ENCODE measurements at places on chromosomes 3 and 15.
A peak's percentile ranks its signal among the peaks of the same experiment; 100 is the strongest.

DNA sequence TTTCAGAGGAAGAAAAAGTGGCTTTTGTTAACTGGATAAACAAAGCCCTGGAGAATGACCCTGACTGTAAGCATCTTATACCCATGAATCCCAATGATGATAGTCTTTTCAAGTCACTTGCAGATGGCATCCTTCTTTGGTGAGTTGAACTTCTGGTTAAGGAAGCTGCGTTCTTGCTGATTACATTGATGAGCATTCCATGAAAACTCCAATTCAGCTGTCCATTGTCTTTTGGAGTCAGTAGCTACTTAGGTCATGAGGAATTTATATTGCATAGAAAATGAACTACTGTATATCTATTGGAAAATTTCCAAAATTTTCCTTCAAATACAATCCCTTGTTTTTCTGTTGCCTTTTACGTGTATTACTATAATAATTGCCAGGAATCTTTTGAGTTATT, 47.7 kb upstream of the TRPC1 start:
- DNase-seq: no peak

DNA sequence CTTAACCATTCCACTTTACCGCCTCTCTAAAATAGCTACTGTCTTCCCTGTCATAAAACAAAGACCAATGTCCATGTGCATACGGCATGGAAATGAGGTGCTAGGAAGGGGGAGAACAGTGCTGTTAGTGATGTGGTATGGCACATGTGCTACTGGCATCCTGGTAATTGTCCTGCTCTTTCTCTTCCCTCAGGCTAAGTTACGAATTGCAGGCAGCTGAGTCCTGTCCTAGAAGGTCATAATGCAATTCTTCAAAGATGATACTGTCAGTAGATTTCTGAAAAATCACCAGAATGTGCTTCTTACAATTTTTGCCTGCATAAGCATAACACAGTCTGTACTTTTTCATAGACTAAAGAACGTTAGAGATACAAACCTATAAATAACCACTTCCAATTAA, 216.8 kb downstream of the RSL24D1 start:
- no peak for DNase-seq

GRCh38 chr3:45198264-45199260, 27.5 kb downstream of the TMEM158 start:
- DNase-seq: peak; percentile 94

- peak; percentile 79 for DNase-seq
Measured at GRCh38 chr3:148648685-148649352, 48.9 kb upstream of the AGTR1 start.

- no peak for DNase-seq
Measured at GRCh38 chr15:90819850-90820249, 48.5 kb upstream of the FURIN start.

- no peak for DNase-seq
Measured at GRCh38 chr15:86759800-86760523, 680.3 kb downstream of the AGBL1 start.

- DNase-seq: peak; percentile 47
Measured at GRCh38 chr3:160003520-160004128, 15.0 kb downstream of the IL12A start.

GRCh38 chr15:101358895-101359294, 63.8 kb upstream of the SNRPA1 start:
- no peak for DNase-seq

DNA sequence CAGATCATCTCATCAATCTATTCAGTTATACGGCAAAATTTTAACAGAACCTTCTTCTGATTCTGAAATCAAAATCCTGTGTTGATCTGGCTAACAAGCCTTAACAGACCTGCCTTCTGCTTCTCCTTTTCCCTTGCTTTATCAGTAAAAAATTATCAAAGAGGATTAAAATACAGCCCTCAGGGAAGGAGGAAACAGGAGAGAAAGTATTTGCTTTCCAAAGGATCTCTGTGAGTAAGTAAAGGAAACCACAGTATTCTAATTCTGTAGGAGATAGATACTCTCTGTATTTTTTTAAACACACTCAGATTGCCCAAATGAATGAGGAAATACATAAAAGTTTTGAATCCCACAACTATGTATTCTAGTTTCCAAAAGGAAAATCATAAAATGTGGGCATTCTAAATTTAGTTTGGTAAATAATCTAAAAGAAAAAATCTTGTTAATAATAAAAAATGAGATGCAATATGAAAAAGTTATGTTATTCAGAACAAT, 221.8 kb downstream of the ZIC1 start:
- DNase-seq: no peak

GRCh38 chr3:66582721-66583423, 82.0 kb upstream of the LRIG1 start:
- no peak for DNase-seq

DNA sequence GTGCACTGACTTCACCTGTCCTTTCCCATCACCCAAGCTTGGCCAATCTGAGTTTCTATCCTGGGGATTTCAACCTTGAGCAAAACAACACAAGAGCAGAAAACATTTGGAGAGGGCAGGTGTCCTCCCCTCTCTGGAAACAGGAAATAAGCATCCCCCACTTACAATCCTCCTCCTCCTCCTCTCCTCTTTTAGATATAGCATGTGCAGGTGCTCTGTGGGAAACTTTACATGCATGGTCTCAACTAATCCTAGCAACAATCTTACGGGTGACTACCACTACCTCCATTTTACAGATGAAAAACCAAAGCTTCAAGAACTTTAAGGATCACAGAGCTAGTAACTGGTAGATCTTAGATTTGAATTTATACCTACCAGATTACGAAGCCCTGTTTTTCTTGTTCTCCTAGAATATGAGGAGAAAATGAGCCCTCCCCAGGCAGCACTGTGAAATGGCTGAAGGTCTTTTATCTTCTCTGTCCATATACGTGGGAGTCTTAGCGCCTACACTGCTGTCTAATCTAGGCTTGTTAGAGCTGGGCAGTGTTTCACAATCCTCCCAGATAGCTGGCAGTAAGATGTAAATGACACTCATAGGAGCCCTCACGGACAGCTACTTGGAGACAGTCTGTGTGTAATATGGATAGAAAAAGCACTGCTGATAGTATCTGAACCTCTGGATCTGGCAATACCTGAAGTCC, 301.2 kb upstream of the PROK2 start:
- peak; percentile 65 for DNase-seq

DNA sequence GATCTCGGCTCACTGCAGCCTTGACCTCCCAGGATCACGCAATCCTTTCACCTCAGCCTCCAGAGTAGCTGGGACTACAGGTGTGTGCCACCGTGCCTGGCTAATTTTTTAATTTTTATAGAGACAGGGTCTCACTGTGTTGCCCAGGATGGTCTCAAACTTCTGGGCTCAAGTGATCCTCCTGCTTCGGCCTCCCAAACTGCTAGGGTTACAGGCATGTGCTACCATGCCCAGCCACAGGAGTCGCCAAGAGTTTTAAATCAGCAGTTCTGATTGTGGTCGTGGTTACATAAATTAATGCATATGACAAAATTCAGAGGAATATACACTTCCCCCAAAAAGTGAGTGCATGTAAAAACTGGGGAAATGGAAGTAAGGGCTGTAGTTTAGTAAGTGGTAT, 32.9 kb downstream of the MEGF11 start:
- no peak for DNase-seq

- no peak for DNase-seq
Measured at GRCh38 chr3:196486263-196486662, 17.3 kb downstream of the RNF168 start.

- peak; percentile 56 for DNase-seq
Measured at GRCh38 chr3:15332405-15333098, at the start of gene SH3BP5. Gene SH3BP5 (minus strand): TSS chr3:15332586. CDS start chr3:15332408, 178 bp downstream.

DNA sequence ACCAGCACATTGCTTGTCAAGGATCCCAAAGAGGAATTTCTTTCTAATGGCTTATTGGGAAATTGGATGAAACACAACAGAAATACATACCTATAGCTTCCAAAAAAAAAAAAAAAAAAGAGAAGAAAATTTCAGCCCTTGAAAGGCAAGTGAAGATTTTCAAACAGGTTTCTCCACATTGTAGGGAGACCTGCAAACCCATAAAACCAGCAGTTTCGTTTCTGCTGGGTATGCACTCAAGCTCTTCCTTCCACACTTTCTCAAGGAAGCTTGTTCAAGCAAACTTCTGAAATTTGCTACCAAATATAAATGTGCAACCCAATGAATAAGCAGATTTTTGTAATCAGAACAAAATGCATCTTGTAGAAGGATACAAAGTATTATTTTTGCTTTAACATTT, 15.9 kb upstream of the SH3BP5 start:
- DNase-seq: no peak

- peak; percentile 84 for DNase-seq
Measured at GRCh38 chr15:93072011-93072410, 17.0 kb downstream of the RGMA start.

GRCh38 chr15:85840802-85841152, 46.1 kb upstream of the KLHL25 start:
- DNase-seq: no peak

DNA sequence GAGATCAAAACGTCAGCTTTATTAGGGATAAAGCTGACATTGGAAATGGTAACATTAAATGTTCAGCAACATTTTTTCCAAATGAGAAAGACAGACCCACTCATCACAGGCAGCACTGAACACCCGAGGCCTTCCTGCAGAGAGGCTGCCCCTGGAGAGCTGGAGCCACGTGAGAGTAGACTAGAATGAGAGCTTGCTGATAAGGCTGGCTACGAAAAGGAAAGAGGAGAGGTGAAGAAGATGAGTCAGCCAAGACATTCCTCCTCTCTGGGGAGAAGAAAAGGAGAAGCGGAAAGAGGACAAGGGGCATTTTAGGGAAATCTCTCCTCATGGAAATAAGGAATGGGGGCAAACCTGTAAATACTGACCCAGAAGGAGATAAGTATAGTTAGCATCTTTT, 7.3 kb downstream of the CYP19A1 start:
- peak; percentile 72 for DNase-seq

GRCh38 chr15:30922480-30923311, 19.0 kb downstream of the FAN1 start:
- DNase-seq: peak; percentile 2

DNA sequence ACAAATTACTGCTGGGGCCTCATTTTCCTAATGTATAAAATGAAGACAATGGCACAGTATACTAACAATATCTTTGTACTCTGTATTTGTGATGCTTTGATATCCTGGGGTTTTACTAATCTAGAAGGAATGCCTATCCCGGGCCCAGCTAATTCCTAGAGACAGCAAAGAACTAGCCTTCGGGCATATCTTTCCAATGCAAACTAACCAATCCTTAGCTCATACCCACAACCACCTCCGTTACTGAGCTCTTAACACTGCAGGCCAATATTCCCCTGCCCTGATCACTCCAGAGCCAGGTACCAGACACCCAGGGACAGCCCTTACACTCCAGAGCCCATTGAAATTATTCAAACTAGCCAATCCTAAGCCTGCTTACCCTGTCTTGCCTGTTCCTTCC, 309.0 kb downstream of the ULK4 start:
- DNase-seq: no peak

DNA sequence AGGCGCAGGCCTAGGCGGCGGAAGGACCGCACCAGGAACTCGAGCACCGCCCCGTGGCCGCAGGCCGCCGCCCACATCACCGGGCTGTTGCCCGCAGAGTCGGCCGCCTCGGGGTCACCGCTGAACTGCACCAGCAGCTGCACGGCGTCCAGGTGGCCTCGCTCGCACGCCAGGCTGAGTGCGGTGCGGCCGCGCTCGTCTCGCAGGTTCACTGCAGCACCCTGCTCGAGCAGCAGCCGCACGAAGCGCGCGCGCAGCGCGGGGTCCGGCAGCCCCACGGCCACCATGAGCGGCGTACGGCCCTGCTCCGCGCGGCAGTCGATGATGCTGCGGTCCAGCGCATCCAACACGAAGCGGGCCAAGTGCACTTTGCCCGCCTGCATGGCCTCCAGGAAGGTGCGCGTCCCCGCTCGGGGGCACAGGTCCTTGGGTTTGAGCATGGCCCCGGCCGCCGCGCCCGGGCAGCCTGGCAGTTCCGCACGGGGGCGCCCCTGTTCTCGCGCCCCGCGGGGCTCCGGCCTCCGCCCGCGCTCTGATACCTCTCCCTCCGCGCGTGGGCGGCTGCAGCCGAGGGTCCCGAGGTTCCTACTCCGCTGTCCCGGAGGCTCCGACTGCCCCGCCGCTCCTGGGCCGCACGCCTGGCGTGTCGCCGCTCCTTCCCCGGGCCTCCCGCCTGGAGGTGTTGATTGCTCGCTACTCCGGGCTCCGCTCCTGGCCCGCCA, 556 bp downstream of the ANKRD63 start:
- no peak for DNase-seq

GRCh38 chr15:60721257-60721626, 242.3 kb upstream of the ICE2 start:
- no peak for DNase-seq

- peak; percentile 74 for DNase-seq
Measured at GRCh38 chr3:127073941-127074820, 91.3 kb downstream of the PLXNA1 start.

GRCh38 chr15:47534673-47535072, 182.6 kb upstream of the SEMA6D start:
- no peak for DNase-seq

- DNase-seq: no peak
Measured at GRCh38 chr3:111819927-111820326, 39.1 kb upstream of the PHLDB2 start.

DNA sequence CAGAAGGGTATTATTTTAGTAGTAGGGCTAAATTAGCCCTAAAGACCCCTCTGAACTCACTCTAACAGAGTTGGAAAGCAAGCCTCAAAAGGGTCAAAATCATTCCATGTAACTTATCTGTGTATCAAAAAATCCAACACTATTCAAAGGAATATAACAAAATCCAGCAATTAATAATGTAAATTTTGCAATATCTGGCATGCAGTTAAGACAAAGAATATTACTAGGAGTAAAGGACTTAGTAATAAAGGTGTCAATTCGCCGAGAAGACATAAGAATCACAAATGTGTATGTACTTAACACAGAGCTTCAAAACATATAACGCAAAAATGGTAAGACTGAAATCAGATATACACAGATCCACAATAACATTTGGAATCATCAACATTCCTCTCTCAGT, 71.2 kb upstream of the PFN2 start:
- no peak for DNase-seq

GRCh38 chr3:140188285-140188684, 253.3 kb downstream of the CLSTN2 start:
- no peak for DNase-seq

DNA sequence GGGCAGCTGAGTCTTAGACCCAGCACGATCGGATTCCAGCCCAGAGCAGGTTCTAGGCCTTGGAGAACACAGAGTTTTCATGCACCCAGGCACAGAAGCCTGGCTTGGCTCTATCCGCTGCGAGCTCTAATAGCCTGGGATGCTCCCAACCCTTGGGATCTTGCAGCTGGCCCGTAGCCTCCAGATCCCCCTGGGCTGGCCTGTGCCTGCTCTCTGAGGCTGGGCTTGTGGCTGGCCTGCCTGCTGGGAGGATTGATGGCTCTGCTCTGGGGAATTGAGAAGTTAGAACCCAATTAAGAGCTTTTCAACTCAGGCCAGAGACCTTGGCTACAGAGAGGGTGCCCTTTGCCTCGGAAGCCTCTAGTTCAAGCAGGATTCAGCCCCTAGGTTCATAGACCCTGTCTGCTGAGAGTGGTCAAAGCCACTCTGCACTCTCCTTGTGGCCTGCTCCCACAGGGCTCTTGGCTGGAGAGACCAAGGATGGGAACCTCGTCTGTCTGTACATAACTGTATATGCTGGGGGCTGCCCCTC, 64.4 kb downstream of the MAGEF1 start:
- no peak for DNase-seq

- DNase-seq: no peak
Measured at GRCh38 chr15:88179562-88179961, 77.0 kb downstream of the NTRK3 start.

- DNase-seq: no peak
Measured at GRCh38 chr3:106144030-106144429, 275.2 kb upstream of the CBLB start.
